ENCODE measurements at places on chromosomes 4 and X. TPM values are rescaled to one million over a fixed set of nuclear protein-coding genes. Genes with fewer than 3 reads are reported as not detected.

Gene ADAM29
- total RNA-seq: not detected

Gene COX7B2
- not detected for total RNA-seq

Gene GALNT7
- total RNA-seq: 29.3 TPM

DNA sequence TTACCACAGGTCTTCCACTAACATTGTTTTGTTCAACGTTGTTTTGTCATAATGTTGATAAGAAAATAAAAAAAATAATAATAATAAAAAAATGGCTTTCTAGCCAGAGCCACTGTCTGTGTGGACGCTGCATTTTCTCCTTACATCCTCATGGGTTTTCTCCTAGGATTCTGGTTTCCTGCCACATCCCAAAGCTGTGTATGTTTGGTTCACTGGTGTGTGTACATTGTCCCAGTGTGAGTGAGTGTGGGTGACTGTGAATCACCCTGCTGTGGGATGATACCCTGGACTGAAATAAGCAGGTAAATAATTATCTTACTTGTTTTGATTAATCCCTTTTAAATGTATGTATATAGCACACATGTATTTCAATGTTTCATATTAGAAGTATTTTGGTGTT, 2154.4 kb upstream of the AGA start:
- DNase-seq: no peak

GRCh38 chrX:131614241-131614640, 70.4 kb downstream of the OR13H1 start:
- peak; percentile 6 for DNase-seq

- no peak for DNase-seq
Measured at GRCh38 chr4:55121246-55121645, 4.1 kb downstream of the KDR start.
